ENCODE measurements at places on chromosomes 3 and 15.

- DNase-seq: peak; percentile 71
Observed at GRCh38 chr3:35635926-35636683, 3.2 kb upstream of the ARPP21 start.

DNA sequence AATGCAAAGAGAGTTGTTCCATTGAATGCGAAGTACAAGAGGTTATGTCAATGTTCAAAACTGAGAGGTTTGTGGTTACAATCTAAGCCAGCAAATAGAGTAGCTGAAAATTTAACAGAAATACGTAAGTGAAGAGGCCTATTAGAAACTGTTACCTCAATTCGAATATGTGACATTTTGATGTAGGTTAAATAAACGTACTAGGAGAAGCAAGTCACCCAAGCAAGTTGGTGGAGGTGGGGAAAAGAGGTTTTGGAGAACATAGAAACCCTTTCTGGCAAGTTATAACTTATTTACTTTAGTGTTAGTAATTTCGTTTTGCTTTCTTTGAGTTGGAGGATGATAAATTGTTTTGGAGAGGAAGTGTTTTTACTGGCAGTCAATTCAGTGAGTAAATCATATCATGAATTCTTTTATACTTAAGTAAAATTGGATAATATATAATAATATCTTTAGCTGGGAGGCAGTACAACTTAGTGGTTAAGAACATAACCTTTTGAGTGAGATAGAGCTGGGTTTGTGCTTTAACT, 91.2 kb upstream of the NAALADL2 start:
- peak; percentile 62 for DNase-seq

GRCh38 chr3:42547401-42547945, 34.3 kb downstream of the SEC22C start:
- DNase-seq: peak; percentile 93

DNA sequence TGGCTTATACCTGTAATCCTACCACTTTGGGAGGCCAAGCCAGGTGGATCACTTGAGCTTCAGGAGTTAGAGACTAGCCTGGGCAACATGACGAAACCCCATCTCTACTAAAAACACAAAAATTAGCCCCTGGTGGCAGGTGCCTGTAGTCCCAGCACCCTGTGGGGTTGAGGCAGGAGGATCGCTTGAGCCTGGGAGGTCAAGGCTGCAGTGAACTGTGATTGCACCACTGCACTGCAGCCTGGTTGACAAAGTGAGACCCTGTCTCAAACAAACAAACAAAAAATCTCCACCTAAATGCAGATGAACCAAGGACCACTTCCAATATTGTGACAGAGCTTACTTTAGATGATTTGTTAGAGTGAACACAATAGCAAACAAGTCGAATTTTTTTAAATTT, 53.7 kb downstream of the TP53BP1 start:
- DNase-seq: no peak

DNA sequence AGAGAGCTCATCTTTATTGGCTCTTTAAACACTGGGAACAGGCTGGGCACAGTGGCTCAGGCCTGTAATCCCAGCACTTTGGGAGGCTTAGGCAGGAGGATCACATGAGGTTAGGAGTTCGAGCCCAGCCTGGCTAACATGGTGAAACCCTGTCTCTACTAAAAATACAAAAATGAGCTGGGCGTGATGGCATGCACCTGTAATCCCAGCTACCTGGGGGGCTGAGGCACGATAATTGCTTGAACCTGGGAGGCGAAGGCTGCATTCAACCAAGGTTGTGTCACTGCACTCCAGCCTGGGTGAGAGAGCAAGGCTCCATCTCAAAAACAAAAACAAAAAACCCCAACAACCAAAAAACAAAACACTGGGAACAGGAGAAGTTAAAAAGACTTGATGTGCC, 72.1 kb downstream of the CHAC1 start:
- no peak for DNase-seq

DNA sequence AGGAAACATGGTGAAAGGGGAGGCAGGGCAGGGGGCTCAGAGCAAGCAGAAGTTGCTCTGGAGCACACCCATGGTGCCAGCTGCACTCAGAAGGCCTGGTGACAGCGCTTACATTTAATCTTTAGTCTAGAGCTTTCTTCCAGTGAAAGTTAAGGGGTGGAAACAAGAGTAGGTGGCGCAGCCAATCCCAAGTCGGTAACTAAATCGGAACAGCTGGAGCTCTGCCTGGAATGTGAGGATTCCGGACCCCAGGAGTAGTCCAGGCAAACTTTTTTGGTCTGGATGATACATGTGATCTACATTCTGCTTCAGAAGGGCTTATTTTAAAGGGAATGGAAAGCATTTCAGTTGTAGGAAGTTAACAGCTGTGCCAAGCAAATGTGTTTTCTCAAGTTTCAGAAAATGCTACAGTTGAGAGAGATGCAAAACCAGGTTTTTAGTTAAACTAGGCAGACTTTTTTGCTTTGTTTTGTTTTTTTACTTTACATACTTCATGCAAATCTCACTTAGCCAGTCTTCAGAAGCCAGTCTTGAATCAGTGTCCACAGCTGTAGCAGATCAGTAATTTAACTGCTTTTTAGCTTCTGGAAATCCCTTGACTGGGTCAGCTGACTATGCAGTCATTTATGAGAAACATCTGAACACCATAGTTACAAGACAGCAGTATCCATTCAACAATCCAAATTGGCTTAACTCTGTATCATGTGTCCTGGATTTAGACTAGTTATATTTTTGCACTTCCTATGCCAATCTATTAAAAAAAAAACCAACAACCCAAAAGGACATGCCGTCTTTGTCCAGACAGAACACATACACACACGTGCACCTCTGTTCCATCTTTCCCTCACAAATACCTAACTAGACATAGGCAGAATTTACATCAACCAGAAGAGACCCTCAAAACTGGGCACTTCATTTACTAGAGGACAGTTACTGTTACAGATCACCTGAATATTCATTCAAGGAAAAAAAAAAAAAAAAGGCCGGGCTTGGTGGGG, 33.2 kb downstream of the ZNF106 start:
- DNase-seq: peak; percentile 87

DNA sequence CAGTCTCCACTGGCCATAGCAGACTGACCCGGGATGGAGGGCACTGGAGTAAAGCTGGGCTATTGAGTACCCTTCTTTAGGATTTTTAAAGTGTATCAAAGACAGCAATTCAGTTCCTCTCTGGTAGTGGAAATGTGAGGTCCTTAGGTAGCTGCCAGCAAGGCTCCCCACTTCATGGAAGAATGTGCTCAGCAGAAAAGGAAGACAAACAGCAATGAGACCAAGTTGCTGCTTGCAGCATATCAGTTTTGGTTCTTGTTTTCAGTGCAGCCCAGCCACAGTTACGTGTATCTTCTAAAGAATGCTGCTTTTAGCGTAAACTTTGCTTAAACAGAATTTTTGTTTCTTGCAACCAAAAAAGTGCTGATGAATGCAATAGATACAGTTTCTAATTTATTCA, 374.0 kb upstream of the CBLB start:
- DNase-seq: no peak

GRCh38 chr15:93826790-93827189, 404.6 kb upstream of the MCTP2 start:
- DNase-seq: no peak

GRCh38 chr3:48402281-48402732, 27.6 kb downstream of the PLXNB1 start:
- peak; percentile 99 for DNase-seq

DNA sequence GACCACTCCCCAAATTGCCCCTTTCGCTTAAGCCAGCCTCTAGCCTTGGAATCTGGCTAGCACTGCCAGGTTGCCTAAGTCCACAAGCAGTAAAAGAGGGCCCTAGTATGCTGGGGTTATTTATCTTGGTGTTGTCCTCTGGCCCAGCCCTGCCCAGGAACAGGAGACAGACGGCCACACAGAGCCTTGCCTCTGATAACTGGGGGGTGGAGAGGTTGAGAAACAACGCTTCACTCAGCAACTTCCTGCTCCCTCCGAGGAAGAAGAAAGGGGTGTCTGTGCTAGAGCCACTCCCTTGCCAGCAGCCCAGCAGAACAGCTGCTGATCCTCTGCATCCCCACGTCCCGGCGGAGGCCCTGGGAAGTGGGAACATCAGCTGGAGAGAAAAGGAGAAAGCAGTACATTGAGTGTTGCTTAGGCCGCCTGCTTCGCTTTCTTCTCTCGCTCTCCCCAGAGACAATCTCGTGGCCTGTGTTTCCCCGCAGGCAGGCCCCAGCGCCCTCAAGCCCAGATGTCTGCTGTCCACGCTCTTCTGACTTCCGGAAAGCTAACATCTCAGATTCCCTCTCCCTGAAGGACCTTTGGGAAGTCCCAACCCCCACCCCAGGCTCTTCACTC, 22.6 kb upstream of the C3orf70 start:
- DNase-seq: no peak

GRCh38 chr3:63458405-63458804, 180.3 kb downstream of the SYNPR start:
- no peak for DNase-seq

- peak; percentile 5 for DNase-seq
Observed at GRCh38 chr3:82157952-82158351, 396.5 kb upstream of the GBE1 start.

- DNase-seq: peak; percentile 80
Observed at GRCh38 chr3:150407808-150408220, 284 bp upstream of the TSC22D2 start.

GRCh38 chr3:127779747-127780146, 42.6 kb downstream of the MGLL start:
- DNase-seq: no peak

GRCh38 chr15:100461049-100461448, 67.7 kb downstream of the CERS3 start:
- DNase-seq: no peak

GRCh38 chr3:98855806-98856400, 45.6 kb downstream of the DCBLD2 start:
- DNase-seq: peak; percentile 92
